T-helper 1 cell treated with Interleukin-12 subunit alpha and Interleukin-12 subunit beta and Interleukin-4 antibody, amounts not matched to agents 30 ng/mL and 1 ng/mL, for 36 hours (primary cell): ENCODE measurements at places on chromosomes 4 and X. TPM values are rescaled to one million over a fixed set of nuclear protein-coding genes. Genes with fewer than 3 reads are reported as not detected.

Gene EXOC1
- total RNA-seq: 28.1 and 28.2 TPM in 2 replicates

Gene DCAF4L1
- total RNA-seq: 0.32 TPM in 2 replicates

Gene HAND2
- not detected in 2 replicates for total RNA-seq

Gene CAPN6
- total RNA-seq: not detected in 2 replicates

Gene ARSH
- not detected in 2 replicates for total RNA-seq

Gene HTR2C
- not detected in 2 replicates for total RNA-seq

Gene GAB3
- 26.4 and 32.1 TPM in 2 replicates for total RNA-seq

Gene TLR7
- 0.66 TPM in 2 replicates for total RNA-seq

Gene ETDA
- not detected in 2 replicates for total RNA-seq

Gene ELF2
- 37.3 and 38.0 TPM in 2 replicates for total RNA-seq

Gene LDB2
- not detected in 2 replicates for total RNA-seq

Gene GAB1
- 0.34 and 0.39 TPM in 2 replicates for total RNA-seq

Gene HS6ST2
- total RNA-seq: 0.66 and 1.3 TPM in 2 replicates

Gene PABPC5
- not detected in 2 replicates for total RNA-seq

Gene MAP7D2
- 0.12 and 0.32 TPM in 2 replicates for total RNA-seq

Gene ATP2B3
- 0.07 and 0.12 TPM in 2 replicates for total RNA-seq

Gene SAGE1
- not detected in 2 replicates for total RNA-seq

Gene WNK3
- total RNA-seq: 0.07 and 0.10 TPM in 2 replicates

Gene UCHL1
- 0.20 TPM in 1 of 2 replicates, not detected in the other for total RNA-seq

Gene HPSE
- total RNA-seq: 18.9 and 19.2 TPM in 2 replicates

Gene TMEM255A
- not detected in 2 replicates for total RNA-seq
